WERI-Rb-1 (cell line): ENCODE measurements at places on chromosomes 4 and X.

DNA sequence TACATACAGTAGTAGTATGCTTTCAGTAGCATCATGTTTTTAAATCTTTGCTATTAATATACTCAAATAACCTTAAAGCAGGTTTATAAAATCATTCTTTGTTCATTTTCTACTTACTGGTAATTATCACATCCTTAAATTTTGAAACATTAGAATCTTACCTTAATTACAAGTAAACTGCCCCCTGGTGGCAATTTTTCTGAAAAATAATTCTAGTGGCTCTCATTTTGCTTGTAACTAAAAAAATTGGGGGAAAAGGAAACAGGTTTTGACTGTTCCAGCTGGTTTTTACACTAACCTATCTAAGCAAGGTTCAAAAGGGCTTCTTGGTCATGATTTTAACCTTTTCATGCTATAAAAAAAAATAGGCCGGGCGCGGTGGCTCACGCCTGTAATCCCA lies 18.5 kb upstream of the DCAF4L1 start:
- no peak for DNase-seq

DNA sequence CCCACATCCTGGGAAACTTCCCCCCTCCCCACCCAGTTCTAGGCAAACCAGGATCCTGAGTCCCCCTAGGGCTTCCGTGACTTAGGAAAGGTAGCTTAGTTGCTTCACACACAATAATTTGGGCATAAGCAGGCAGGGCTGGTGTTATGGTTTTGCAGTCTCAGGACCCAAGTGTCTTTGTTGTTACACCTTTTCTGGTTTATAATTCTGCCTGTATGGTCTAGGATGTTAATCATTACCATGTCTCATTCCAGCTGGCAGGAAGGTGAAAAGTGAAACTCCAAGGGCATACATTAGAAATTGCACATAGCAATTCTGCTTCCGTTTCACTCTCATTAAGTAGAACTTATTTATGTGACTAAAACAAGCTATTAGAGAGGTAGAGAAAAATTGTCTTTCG lies 16.8 kb downstream of the UGT8 start:
- DNase-seq: no peak

DNA sequence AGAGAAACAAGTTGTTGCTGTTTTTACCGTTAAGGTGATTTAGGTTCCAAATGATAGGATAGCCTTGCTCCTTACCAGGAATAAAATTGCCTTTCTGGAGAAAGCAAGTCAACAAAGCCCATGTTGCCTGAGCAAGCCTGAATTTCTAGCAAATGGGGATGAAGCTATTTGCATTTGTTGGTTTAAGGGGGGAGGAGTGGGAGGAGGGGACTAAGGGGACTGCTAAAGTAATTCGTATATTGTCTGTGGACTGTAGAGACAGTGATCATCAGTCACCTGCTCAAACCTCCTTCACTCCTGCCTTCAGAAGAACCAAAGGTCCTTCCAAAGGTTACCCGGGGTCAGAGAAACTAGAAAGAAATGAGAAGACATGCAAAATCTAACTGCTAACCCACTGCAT lies 65.8 kb downstream of the SCML2 start:
- no peak for DNase-seq

- DNase-seq: no peak
Measured at GRCh38 chr4:126468144-126468543, 1153.4 kb downstream of the FAT4 start.

DNA sequence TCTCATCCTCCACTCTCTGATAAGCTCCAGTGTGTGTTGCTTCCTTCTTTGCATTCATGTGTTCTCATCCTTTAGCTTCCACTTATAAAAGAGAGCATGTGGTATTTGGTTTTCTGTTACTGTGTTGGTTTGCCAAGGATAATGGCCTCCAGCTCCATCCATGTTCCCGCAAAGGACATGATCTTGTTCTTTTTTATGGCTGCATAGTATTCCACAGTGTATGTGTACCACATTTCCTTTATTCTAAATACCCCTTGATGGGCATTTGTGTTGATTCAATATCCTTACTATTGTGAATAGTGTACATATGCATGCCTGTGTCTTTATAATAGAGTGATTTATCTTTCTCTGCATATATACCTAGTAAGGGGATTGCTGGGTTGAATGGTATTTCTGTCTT lies 155.1 kb downstream of the DCK start:
- no peak for DNase-seq

DNA sequence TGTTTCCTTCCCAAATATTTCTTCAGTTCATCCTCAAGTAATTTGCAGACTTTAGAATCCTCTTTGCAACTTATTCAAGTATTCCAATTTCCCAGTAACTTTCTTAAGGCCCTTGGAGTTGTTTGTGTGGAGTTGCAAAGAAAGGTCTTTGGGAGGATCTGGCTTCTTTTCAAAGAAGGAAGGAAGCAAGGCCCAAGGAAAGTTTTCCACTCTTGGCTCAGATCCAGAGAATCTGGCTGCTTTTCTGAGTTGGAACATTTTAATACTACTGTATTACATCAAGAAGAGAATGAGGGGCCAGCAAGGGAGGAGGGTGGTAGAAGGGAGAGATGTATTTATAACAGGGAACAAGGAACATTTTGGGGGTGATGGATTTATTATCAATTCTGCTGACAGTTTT lies 10.5 kb downstream of the CDX4 start:
- DNase-seq: no peak

GRCh38 chr4:148056879-148057278 lies 325.0 kb downstream of the ARHGAP10 start:
- no peak for DNase-seq

DNA sequence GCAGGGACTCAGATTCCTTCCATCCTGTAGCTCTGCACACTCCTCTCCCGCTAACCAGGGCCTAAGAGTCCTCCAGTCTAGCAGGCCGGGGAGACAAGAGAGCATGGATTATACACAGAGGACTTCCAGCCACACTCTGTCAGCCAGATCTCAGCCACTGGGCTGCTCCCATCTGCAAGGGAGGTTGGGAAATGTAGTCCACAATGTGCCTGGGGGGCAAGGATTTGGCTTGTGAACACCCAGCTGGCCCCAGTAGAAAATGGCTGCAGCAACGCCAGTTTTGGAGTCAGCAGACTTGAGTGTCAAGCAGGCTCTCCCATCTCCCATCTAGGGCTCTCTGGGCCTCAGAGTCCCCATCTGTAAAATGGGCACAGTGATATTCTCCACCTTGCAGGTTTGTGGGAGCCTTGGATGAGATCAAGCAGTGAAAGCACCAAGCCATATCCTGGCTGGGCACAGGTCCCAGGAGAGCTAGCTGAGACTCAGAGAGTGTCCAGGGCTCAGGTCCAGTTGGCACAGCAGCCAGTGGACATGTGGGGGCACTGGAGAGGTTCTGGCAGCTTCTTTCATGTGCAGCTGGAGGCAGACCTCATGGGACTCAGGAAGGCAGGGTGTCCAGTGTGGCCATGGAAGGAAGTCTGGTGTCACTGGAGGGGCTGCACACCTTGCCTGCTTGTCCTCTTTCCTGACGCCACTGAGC lies 14.6 kb downstream of the PSAPL1 start:
- DNase-seq: peak; percentile 4

GRCh38 chr4:4714331-4714730 lies 145.1 kb upstream of the MSX1 start:
- no peak for DNase-seq

DNA sequence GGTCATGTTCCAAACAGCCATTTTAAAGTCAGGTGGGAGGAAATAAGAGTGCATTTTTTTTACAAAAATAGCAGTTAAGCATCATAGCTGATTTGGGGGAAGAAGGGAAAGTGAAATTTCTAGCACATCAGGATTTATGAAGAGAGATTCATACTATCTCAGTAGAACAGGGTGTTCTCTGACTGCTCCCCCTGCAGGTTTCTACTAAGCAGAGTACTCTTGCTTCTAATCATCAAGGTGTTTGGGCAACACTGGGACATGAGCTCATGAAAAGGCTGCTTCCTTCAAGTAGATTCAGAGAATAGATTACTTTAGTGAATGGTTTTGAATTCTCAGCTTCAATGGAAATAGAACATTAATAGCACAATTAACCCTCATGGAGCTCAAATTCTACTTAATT lies 591.4 kb upstream of the PCDH10 start:
- peak; percentile 19 for DNase-seq

- no peak for DNase-seq
Measured at GRCh38 chr4:134888156-134888555, 686.6 kb upstream of the PABPC4L start.

GRCh38 chr4:12979797-12980196 lies 504.3 kb downstream of the RAB28 start:
- DNase-seq: no peak

DNA sequence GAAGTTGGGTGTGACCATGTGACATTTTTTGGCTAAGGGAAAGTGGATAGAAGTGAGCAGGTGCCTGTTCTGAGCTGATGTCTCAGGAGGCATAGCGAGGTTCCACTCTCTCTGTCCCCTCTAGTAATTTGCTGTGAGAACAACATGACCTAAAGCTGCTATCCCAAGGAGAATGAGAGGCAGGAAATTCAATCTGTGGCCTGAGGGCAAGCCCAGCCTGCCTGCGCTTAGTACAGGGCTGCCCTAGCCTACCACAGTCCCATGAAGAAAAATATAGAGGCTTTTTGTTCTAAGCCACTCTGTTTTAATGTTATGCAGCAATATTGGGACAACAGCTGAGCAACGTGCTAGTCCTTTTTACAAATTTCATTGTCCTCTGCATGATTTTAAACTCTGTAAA lies 193.1 kb downstream of the LDB2 start:
- no peak for DNase-seq

DNA sequence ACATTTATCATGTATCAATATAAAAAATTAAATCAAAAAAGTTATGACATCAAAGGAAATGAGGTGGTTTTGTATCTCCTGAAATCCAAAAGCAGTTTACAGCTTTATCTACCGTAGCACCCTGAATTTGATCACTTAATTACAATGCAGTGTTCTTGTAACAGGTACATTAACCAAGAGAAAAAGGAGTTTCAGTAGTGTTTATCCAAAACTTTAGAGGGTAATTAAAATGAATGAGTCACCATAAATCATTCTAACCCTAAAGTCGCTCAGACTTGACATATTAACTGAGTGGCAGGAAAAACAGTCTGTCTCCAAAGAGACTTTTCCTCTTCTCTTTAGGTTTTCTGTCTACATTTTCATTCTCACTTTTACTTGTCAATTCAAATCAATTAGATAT lies 907.6 kb upstream of the EPHA5 start:
- no peak for DNase-seq

DNA sequence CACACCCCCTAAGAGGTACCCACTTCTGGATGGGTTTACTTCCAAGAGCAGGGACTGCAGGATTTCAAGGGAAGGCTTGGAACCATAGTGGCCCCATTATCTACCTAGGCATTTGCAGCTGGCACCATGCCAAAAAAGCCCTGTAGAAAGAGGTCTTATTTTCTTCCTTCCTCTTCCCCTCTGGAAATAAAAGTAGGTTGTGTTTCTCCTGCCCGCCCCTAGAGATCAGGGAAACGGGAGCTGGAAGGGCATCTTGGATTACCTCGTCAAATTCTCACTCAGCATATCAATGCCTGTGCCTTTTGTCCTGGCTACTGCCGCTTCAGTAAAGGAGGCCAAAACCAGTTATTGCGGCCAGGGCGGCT lies 1.6 kb downstream of the SCD5 start:
- DNase-seq: no peak

GRCh38 chrX:53287493-53288138 lies 6.2 kb upstream of the IQSEC2 start:
- no peak for DNase-seq

DNA sequence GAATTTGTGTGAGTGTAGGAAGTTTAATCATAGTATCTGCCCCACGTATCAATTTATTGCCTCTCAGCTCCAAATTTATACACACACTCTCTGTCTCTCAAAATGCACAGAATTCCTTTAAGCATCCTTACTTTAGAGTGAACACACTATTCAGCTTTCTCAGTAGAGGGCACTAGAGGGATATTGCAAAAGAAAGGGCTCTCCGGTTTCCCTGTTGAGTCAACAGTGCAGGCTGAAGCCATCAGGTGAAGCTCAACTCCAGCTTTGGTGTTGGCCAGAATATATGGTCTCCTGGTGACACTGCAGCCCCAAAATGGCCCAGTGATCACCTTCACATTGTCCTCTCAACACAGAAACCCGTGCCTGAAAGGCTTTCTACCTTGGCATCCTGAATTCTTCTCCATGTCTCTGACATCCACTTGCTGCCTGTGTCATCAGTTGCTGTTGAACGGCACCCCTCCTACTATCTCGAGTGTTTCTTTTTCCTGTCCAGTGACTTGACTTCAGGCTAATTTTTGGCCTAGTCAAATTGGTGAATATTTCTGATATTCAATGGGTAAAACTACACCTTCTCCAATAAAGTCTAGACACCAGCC lies 670.5 kb downstream of the GABRG1 start:
- DNase-seq: peak; percentile 36

- DNase-seq: no peak
Measured at GRCh38 chr4:91837608-91838029, 466.1 kb upstream of the GRID2 start.

DNA sequence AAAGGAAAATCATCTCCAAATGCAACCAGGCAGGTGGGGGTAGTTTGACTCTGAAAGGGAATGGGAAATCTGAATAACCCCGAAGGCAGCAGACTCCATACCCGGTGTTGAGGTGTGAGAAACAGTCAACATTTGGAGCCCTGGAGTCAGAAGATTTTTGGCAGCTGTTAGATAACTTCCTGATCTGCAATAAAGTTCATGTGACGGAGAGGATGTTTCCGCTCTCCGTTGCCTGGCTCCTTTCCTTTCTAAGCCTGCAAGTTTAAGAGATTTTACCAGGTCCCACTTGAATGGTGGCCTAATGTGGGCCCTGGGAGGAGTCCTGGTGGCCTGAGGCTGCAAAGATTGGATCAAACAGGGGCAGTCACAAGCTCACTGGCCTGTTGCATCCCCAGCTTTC lies 27.7 kb downstream of the HAND2 start:
- DNase-seq: no peak

DNA sequence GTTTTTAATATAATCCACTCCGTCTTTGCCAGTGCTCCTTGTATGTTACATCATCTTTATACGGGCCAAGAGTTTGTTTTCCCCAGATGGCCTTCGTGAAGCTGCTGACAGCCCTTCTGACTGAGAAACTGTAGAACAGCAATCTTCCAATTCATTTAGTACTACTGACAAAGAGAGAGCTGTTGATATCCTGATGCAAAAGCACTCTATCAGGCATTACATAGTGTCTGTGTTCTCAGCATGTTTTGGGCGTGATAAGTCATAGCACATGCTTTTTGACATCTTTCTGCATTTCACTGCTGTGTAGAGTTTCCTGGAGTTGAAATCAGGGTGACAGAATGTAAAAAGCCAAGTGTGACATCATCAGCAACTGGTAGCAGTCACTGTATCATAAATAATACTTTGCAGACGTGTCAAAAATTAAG lies 746.3 kb upstream of the FAM241A start:
- DNase-seq: no peak
